ENCODE measurements at places on chromosomes 13 and 19. TPM values are rescaled to one million over a fixed set of nuclear protein-coding genes. Genes with fewer than 3 reads are reported as not detected.

The CGB7 gene
- total RNA-seq: not detected

The MEIOSIN gene
- total RNA-seq: not detected

DNA sequence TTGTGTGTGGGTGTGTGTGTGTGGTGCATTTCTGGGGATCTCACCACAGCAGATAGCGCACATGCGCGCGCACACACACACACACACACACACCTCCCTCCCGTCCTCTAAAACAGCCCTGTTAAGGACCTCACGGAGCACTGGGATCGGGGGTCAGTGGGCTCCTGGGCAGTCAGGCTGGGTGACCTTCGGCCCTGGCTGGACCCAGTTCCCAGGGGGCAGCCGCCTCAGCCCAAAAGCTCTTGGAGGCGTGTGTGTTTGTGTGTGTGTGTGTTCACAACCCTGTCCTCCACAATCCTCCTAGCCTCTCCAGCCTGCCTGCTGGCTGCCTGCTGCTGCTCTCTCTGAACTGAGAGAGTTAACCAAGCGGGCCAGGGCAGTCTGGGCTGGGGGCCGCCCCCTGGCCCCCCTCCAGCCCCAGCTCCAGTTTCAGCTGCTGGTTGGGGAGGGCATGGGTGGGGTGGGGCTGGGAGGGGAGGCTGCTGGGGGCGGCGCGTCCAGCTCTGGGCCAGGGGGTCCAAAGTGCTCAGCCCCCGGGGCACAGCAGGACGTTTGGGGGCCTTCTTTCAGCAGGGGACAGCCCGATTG lies at the start of gene FXYD1:
Gene FXYD1, plus strand, starts transcription at position 520 of the 588 bp plus-strand sequence. CDS start 1,256 bp downstream, outside the sequence.
- peak within 1 kb of the TSS; percentile 57 for H3K4me3 ChIP-seq
- H3K27me3 ChIP-seq: peaks cover 14% of the 10 kb centered on the region
- DNase-seq: no peak
- peaks cover 28% of the 10 kb centered on the region for H3K4me1 ChIP-seq

DNA sequence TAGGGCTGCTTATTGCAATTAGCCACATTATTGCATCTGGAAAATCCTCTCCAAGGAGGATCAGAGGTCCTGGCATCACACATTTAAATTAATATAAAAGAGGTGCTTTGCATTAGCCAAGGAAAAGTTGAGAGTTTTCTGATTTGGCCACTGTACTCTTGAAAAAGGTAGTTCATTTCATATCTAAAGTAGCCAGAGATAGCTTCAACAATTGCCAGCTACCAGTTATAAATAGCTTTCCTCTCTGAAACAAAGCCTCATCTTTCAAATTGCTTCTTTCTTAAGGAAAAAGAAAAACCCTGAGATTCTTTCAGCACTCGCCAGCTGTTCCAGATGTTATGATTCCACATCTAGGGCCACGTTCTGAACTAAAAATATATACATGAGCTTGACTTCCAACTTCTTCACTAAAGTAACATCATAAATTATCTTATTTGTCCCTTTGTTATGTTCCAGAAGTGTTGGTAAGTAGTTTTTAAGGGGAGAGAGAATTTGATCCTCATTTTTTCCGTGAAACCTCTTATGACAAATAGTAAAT lies 69.6 kb downstream of the ERCC5 start:
- H3K27ac ChIP-seq: no peak overlapping the region
- no peak for DNase-seq
- peaks cover 4% of the 10 kb centered on the region for H3K4me1 ChIP-seq
- peaks cover under 1% of the 10 kb centered on the region for H3K27me3 ChIP-seq

GRCh38 chr19:23823952-23824389 lies 65.3 kb upstream of the ZNF681 start:
- H3K4me1 ChIP-seq: no peaks in the 10 kb centered on the region
- peak; percentile 32 for DNase-seq
- no peak overlapping the region for H3K4me3 ChIP-seq
- H3K27me3 ChIP-seq: peaks cover 3% of the 10 kb centered on the region
- peaks cover 47% of the 10 kb centered on the region for H3K36me3 ChIP-seq

The SPRYD7 gene
- total RNA-seq: 8.3 TPM

GRCh38 chr13:26538363-26539317 lies 18.8 kb upstream of the WASF3 start:
- H3K4me1 ChIP-seq: peaks cover 3% of the 10 kb centered on the region
- peaks cover 8% of the 10 kb centered on the region for H3K27me3 ChIP-seq
- no peaks in the 10 kb centered on the region for H3K36me3 ChIP-seq
- H3K27ac ChIP-seq: no peak overlapping the region
- no peak overlapping the region for H3K4me3 ChIP-seq

The CPB2 gene
- total RNA-seq: not detected

The APOC4 gene
- not detected for total RNA-seq

DNA sequence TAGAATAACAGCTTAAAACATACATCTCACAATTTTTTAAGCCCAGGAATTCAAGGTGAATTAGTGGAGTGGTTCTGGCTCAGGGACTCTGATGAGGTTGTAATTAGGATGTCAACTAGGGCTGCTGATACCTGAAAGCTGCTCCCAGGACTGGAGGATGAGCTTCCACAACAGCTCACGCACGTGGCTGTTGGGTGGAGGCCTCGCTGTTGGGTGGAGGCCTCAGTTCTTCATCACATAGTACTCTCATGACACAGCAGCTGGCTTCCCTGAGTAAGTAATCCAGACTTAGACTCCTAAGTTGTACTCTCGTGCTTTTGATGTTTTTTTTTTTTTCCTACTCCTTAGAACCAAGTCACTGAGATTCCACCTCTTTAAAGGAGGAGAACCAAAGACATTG lies 577.1 kb upstream of the PRR20A start:
- no peak overlapping the region for H3K4me3 ChIP-seq
- H3K27me3 ChIP-seq: no peaks in the 10 kb centered on the region
- no peak for DNase-seq
- no peaks in the 10 kb centered on the region for H3K4me1 ChIP-seq

The NCCRP1 gene
- 0.61 TPM for total RNA-seq

DNA sequence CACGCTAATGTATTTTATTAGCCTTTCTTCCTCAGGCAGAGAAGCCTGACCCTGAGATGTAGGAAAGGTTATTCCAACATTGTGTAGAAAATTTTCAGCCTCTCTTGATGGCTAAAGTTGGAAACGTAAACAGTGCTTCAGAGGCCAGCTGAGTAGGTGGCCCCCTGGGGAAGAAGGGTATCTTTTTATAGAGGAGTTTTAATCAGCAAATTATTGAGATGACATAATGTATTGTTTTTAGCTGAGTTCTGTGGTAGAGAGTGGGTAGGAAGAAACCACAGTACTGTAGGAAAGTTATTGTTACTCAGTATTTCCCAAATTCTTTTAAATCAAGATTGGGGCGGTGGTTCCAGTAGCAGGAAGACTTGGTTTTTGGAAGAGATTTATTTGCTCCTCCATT lies 268.8 kb downstream of the DLEU7 start:
- no peaks in the 10 kb centered on the region for H3K27me3 ChIP-seq
- no peak overlapping the region for H3K27ac ChIP-seq
- no peak overlapping the region for H3K4me3 ChIP-seq
- no peak for DNase-seq
- H3K36me3 ChIP-seq: no peaks in the 10 kb centered on the region
- no peaks in the 10 kb centered on the region for H3K4me1 ChIP-seq

GRCh38 chr19:51724543-51724942 lies 752 bp upstream of the HAS1 start:
- peak overlapping the region; percentile 90 for H3K27ac ChIP-seq
- no peaks in the 10 kb centered on the region for H3K36me3 ChIP-seq
- peaks cover 6% of the 10 kb centered on the region for H3K27me3 ChIP-seq
- DNase-seq: peak; percentile 69
- peaks cover 13% of the 10 kb centered on the region for H3K4me1 ChIP-seq

DNA sequence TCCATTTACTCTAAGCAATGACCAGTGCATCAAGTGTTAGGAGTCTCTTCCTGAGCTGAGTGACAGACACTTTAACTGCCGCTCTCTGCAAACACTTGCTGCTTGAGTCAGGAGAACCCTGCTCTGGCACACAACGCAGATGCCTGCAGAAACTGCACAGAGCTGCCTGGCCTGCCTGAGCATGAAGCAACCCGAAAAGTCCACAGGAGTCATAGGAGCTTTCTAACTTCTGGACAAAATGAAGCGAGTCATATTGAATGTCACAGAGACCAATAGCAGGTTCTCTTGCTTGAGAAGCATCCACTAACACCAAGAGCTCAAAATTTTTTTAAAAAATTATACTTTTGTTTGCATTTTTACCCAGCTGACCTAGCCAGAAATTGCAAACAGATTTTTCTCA lies 232.4 kb downstream of the LHFPL6 start:
- no peak overlapping the region for H3K4me3 ChIP-seq
- DNase-seq: no peak
- no peaks in the 10 kb centered on the region for H3K36me3 ChIP-seq
- no peak overlapping the region for H3K27ac ChIP-seq

The KANK3 gene
- 8.9 TPM for total RNA-seq

- no peaks in the 10 kb centered on the region for H3K36me3 ChIP-seq
- DNase-seq: no peak
- peaks cover 2% of the 10 kb centered on the region for H3K27me3 ChIP-seq
- H3K4me3 ChIP-seq: no peak overlapping the region
- no peaks in the 10 kb centered on the region for H3K4me1 ChIP-seq
- no peak overlapping the region for H3K27ac ChIP-seq
Observed at GRCh38 chr13:73365681-73366080, 306.9 kb downstream of the KLF5 start.

GRCh38 chr19:32309711-32310390 lies 35.6 kb upstream of the ZNF507 start:
- no peak overlapping the region for H3K4me3 ChIP-seq
- H3K4me1 ChIP-seq: no peaks in the 10 kb centered on the region
- H3K36me3 ChIP-seq: no peaks in the 10 kb centered on the region
- no peak for DNase-seq

- peak; percentile 44 for DNase-seq
- H3K27ac ChIP-seq: peak overlapping the region; percentile 99
- H3K4me3 ChIP-seq: peak overlapping the region; percentile 67
Observed at GRCh38 chr13:98480915-98481877, 95.7 kb downstream of the STK24 start.

The FLT1 gene
- total RNA-seq: 49.8 TPM

DNA sequence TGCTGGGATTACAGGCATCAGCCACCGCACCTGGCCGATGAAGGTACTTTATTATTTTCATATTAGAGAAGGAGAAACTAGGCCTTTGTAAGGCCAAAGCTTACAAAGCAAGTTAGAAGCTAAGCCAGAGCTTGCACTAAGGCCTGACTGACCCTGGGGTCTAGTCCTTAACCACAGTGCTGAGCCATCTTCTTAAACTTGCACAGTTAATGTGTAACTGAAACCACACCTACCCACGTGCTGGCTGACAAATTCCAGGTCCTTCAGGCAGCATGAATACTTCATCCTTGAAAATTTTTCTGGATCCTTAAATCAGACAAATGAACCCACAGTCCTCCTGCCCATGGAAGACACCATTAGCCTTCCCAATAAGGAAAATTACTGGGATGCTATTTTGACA lies 880.6 kb downstream of the UQCRFS1 start:
- H3K27ac ChIP-seq: no peak overlapping the region
- H3K36me3 ChIP-seq: no peaks in the 10 kb centered on the region
- H3K4me3 ChIP-seq: no peak overlapping the region
- no peaks in the 10 kb centered on the region for H3K27me3 ChIP-seq
- no peak for DNase-seq

DNA sequence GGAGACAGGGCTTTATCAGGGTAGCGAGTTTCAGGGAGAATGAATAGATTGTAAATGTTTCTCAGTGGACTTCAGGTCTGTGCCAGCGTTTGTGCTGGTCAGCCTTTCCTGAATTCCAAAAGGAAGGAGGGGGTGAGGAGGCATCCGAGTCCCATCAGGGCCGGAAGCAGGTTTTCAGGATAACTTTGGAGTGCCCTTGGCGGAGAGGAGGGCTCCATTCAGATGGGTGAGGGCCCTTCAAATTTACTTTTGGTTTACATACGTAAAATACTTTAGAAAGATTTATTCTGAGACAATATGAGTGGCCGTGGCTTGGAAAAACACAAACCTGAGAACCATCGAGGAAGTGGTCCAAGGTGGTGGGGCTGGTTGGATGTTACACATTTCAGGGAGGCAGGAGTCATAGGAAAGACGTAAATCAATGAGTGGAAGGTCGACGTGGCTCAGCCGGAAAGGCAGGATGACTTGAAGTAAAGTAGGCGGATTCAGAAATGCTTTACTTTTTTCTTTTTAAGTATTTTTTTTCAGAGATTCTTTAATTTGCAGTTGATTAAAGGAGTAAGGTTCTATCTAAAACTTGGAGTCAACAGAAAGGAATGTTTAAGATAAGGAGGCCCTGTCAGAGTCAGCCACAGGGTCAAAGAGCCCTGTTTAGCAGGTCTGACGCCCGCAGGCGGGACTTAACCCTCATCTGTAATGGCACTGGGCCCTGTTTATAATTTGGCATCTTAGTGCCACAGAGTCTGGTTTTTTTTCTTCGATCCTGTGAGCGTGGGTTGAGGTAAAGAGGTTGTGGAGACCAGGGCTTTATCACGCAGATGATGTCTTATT lies 32.8 kb downstream of the ATP11A start:
- H3K4me3 ChIP-seq: no peak overlapping the region
- no peak overlapping the region for H3K27ac ChIP-seq
- peaks cover 20% of the 10 kb centered on the region for H3K4me1 ChIP-seq
- no peak for DNase-seq

The KLF12 gene
- 59.9 TPM for total RNA-seq

DNA sequence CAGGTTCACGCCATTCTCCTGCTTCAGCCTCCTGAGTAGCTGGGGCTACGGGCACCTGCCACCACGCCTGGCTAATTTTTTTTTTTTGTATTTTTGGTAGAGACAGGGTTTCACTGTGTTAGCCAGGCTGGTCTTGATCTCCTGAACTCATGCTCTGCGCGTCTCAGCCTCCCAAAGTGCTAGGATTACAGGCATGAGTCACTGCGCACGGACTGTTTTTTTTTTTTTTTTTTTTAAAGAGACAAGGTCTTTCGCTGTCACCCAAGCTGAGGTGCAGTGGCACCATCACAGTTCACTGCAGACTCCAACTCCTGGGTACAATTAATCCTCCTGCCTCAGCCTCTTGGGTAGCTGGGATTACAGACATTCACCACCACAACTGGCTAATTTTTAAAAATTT lies 8.2 kb upstream of the ADAMTS10 start:
- H3K27ac ChIP-seq: no peak overlapping the region
- no peaks in the 10 kb centered on the region for H3K4me1 ChIP-seq
- no peak overlapping the region for H3K4me3 ChIP-seq
- no peak for DNase-seq
- H3K36me3 ChIP-seq: no peaks in the 10 kb centered on the region
- H3K27me3 ChIP-seq: peaks cover 4% of the 10 kb centered on the region

- no peak overlapping the region for H3K4me3 ChIP-seq
- no peaks in the 10 kb centered on the region for H3K4me1 ChIP-seq
- H3K27ac ChIP-seq: no peak overlapping the region
- no peaks in the 10 kb centered on the region for H3K36me3 ChIP-seq
- no peak for DNase-seq
- H3K27me3 ChIP-seq: no peaks in the 10 kb centered on the region
Observed at GRCh38 chr13:39073983-39074382, 35.7 kb downstream of the NHLRC3 start.

Measured in glutamatergic neuron (in vitro differentiated cells).